ENCODE measurements at places on chromosomes 3 and 15.

DNA sequence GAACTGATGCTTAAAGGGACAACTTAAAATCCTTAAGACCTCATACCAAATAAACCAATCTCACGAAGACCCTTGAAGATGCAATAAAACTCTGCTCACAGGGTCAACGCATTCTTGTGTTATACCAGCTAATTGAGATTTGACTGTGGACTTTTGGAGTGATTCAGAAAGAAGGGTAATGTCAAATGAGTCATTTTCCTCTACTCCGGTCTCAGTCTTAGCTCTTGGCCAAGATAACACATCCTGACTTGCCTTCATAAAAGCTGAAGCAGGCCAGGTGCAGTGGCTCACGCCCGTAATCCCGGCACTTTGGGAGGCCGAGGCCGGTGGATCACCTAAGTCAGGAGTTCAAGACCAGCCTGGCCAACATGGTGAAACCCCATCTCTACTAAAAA lies 3.8 kb downstream of the PKM start:
- DNase-seq = peak; percentile 54

- DNase-seq = peak; percentile 58
Measured at GRCh38 chr3:5006755-5007202, 27.5 kb downstream of the BHLHE40 start.

- no peak for DNase-seq
Measured at GRCh38 chr3:197001106-197001971, 28.3 kb downstream of the MELTF start.

GRCh38 chr3:123571264-123571972 lies 13.4 kb downstream of the HACD2 start:
- no peak for DNase-seq

GRCh38 chr3:58104151-58104550 lies 95.9 kb downstream of the FLNB start:
- DNase-seq = no peak

- DNase-seq = peak; percentile 47
Measured at GRCh38 chr3:73461547-73461946, 163.2 kb downstream of the PDZRN3 start.

DNA sequence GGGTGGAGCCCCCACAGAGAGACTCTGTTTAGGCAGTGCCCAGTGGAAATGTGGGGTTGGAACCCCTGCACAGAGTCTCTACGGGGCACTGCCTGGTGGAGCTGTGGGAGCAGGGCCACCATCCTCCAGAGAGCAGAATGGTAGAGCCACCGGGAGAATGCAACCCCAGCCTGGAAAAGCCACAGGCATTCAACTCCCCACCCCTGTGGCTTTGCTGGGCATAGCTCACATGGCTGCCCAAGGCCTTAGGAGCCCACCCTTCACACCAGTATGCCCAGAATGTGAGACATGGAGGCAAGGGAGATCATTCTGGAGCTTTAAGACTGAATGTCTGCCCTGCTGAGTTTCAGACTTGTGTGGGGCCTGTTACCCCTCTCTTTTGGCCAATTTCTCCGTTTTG lies 19.0 kb upstream of the CHCHD6 start:
- no peak for DNase-seq
